ENCODE measurements at places on chromosomes 13 and 19. TPM values are rescaled to one million over a fixed set of nuclear protein-coding genes. Genes with fewer than 3 reads are reported as not detected.

GRCh38 chr19:50030225-50030624 lies 4.4 kb downstream of the ZNF473 start:
- DNase-seq: no peak

DNA sequence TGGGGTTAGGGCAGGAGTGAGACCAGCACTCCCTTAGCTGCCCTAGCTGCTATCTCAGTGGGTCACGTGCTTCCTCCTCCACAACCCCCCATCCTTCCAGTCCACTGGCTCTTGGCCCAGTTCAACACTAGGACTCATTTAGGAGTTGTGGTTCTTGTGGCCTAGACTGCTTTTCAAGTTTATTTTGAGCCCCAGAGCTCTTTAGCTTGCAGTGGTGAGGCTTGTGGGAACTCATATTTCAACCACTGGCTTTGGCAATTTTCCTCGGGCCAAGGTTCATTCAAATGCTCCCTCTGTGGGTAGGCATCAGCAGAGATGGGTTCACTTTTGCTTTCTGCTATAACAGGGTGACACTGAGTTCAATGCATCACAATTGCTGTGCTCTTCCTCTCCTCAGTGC lies 436.2 kb upstream of the SLITRK5 start:
- DNase-seq: no peak

MBD3L2 gene
- polyA plus RNA-seq: not detected

- DNase-seq: peak; percentile 64
These were observed 337 bp upstream of the FXYD7 start for GRCh38 chr19:35142606-35143230.

- DNase-seq: no peak
These were observed 298.1 kb downstream of the FOXO1 start for GRCh38 chr13:40368127-40368891.

DNA sequence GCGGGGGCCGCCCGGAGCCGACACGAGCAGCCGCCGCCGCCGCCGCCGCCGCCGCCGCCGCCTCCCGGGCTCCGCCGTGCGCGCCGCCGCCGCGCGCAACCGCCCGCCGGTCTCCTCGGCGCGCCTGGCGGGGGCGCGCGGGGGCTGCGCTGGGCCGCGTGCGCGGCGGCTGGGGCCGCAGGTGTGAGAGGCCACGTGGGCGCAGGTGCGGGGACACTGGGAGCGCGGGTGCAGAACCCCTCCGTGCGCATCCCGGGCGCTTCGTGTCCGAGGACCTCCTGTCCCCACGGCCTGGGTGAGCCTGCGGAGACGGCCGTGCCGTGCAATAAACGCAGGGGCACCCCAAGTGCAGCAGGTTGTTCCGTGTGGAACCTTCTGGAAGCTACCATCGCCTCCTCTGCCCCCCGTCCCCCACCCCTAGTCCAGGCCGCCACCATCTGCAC lies at the start of gene LINGO3:
LINGO3 (minus strand) TSS at position 41 of the 443 bp plus-strand sequence. CDS start 16,378 bp downstream, outside the sequence.
- peak; percentile 46 for DNase-seq

All from stomach (tissue), 19 donors.